Activated CD8-positive, alpha-beta memory T cell treated with anti-CD3 and anti-CD28 coated beads for 1 hour (primary cell): ENCODE measurements at places on chromosomes 3 and 15.

- no peak for DNase-seq
Observed at GRCh38 chr3:197877902-197878301, 72.1 kb upstream of the RPL35A start.

GRCh38 chr15:69703532-69704187, 251.0 kb downstream of the RPLP1 start:
- DNase-seq, result no peak

DNA sequence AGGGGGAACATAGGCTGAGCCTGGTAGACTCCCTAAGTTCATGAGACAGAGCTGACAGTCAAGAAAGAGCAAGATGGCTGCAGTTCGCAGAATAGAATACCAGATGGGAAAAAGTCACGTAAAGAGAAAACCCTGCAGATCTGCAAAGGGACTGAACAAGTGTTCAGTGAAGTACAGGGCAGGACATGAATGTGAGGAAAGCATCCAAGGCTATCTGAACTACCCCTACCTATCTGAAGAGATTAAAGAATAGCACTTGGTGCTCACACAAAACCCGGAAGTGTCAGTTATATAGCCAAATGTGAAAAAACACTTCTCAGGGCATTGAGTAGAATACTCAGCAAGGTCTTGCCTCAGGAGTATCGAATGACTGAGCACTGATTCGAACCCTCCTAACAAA, 44.0 kb downstream of the GOLGB1 start:
- DNase-seq, result no peak

DNA sequence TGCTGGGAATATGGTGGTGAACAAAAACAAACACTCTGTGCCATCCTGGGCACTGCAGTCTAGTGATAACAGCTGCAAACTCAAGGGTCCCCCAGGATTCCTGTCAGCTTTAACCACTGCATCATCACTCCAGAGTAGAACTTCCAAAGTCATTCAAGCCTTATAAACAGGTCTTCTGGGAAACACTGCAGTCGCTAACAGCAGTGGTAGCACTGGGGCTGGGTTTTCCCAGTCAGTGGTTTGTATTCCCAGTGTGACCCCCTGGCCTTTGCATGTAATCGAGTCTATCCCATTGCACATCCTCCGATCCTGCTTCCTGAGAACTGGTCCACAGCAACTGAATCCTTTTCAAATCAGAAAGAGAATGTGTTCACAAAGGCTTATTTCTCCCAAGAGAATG, 623.5 kb downstream of the EDEM1 start:
- no peak for DNase-seq
